Activated CD8-positive, alpha-beta memory T cell treated with anti-CD3 and anti-CD28 coated beads, Interleukin-2, amount 10 ng/mL, durations not matched to agents 7 days and 5 days (primary cell): ENCODE measurements at places on chromosomes 11 and 22. TPM values are rescaled to one million over a fixed set of nuclear protein-coding genes. Genes with fewer than 3 reads are reported as not detected.

DNA sequence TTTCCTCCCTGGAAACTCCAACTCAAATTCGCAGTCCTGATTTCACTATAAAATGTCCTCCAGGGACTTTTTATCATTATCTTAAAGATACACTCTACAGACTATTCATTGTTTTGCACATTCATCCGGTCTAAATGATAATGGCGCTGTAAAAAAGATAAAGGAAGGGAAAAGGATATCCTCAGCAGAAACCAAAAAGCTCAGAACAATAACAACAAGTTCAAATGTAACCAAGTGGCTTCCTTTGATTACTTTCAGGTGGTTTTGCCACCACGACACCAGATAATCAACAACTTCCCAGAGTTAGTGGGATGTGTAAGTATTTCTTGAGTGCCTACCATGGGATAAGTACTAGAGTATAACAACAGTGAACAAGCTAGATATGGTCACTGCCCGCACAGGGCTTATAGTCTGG, 26.3 kb downstream of the PRCP start:
- no peak for DNase-seq
- H3K36me3 ChIP-seq = peaks cover 5% of the 10 kb centered on the region
- H3K4me1 ChIP-seq = peaks cover 21% of the 10 kb centered on the region
- no peaks in the 10 kb centered on the region for H3K27me3 ChIP-seq
- no peak overlapping the region for H3K4me3 ChIP-seq

GRCh38 chr11:43419460-43419859, 60.7 kb downstream of the TTC17 start:
- DNase-seq = peak; percentile 70
- H3K4me1 ChIP-seq = peaks cover 6% of the 10 kb centered on the region
- peak overlapping the region; percentile 60 for H3K27ac ChIP-seq
- no peak overlapping the region for H3K4me3 ChIP-seq
- no peaks in the 10 kb centered on the region for H3K27me3 ChIP-seq

DNA sequence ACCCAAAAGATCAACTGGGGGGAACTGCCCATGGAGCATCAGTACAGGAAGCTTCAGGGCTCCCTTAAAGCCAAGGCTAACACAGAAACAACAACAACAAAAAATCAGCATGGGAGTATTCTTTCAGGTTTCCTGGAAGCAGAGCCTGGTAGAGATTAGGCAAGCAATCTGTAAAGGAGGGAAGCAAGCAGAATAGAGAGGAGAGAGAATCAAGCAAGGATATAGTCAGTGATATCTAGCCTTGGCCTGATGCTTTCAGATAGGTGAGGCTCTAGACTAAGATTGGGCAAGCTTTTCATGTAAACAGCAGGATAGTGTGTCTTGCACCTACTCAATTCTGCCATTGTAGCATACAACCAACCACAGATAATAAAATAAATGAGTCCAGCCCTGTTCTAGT, 44.4 kb upstream of the FAT3 start:
- DNase-seq = no peak
- H3K4me1 ChIP-seq = no peaks in the 10 kb centered on the region
- no peaks in the 10 kb centered on the region for H3K36me3 ChIP-seq
- no peak overlapping the region for H3K27ac ChIP-seq

GRCh38 chr11:74050465-74050864, 41.6 kb upstream of the UCP3 start:
- peaks cover 25% of the 10 kb centered on the region for H3K36me3 ChIP-seq
- DNase-seq = no peak
- H3K27ac ChIP-seq = no peak overlapping the region
- H3K4me1 ChIP-seq = no peaks in the 10 kb centered on the region

GRCh38 chr22:19466126-19466716, 12.8 kb downstream of the UFD1 start:
- H3K27me3 ChIP-seq = no peaks in the 10 kb centered on the region
- H3K36me3 ChIP-seq = peaks cover 52% of the 10 kb centered on the region
- DNase-seq = no peak

DNA sequence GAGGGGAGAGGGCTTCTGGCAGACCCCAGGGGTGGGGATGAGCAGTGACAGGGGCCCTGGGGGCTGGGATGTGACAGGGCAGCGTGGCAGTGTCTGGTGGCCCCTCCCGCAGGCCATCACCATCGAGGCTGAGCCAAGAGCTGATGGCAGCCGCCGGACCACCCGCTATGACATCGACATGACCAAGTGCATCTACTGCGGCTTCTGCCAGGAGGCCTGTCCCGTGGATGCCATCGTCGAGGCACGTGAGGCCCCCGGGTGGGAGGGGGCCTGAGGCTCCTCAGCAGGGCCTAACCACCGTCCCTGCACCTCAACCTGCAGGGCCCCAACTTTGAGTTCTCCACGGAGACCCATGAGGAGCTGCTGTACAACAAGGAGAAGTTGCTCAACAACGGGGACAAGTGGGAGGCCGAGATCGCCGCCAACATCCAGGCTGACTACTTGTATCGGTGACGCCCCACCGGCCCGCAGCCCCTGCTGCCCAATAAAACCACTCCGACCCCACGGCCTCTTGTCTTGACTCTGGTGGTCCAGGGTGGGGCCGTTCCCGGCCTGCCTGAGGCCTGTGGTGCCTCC, 2.6 kb upstream of the TCIRG1 start:
- no peaks in the 10 kb centered on the region for H3K27me3 ChIP-seq
- DNase-seq = no peak
- H3K27ac ChIP-seq = peak overlapping the region; percentile 96
- peaks cover 5% of the 10 kb centered on the region for H3K36me3 ChIP-seq
- H3K4me3 ChIP-seq = peak overlapping the region; percentile 13

Gene JHY
- 3.2 TPM for total RNA-seq
